ENCODE measurements at places on chromosomes 7 and 10. TPM values are rescaled to one million over a fixed set of nuclear protein-coding genes. Genes with fewer than 3 reads are reported as not detected.

- DNase-seq: no peak
Measured at GRCh38 chr7:24284699-24285506, 913 bp downstream of the NPY start.

DNA sequence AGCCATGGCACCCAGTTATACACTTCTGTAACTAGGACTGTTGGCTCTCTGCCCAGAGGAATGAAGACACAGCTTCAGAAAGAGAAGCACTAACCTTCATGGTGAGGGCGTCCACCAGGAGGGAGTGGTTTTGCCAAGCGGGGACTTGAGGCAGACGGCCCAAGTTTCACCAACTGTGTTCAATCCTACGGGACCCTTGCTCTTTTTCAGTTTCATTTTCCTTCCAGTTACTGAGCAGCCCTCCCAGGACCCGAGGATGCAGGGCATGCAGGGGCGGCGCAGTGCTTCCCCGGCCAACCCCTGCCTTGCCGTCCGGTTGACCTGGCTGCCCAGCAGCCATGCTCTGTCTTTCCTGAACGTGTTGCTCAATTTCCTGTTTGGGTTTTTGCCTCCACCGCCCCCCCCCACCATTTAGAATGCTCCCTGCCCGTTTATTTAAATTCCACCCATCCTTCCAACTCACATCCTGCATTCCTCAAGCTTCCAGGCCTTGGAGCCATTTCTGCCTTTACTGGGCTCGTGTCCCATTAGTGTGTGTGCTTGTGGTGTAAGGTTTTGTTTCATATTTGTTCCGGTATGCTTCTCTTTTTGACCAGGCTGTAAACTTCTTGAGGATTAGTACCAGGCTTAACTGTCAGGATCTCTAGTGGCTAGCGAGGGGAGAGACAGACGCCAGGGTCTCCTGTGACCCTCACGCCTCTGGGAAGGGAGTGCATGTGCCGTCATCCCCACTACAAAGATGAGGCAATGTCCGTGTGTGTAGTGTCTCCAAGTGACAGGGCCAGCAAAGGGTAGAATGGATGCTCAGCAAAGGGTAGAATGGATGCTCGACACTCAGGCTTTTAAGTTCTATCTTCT lies 31.6 kb downstream of the IL15RA start:
- no peak for DNase-seq

Gene SPDYE16
- polyA plus RNA-seq: 0.50 TPM

Gene GNGT1
- not detected for polyA plus RNA-seq

Gene TBRG4
- polyA plus RNA-seq: 40.9 TPM

All from liver (tissue), 10 donors.